Neural crest cell (in vitro differentiated cells): ENCODE measurements at places on chromosomes 12 and 14.

DNA sequence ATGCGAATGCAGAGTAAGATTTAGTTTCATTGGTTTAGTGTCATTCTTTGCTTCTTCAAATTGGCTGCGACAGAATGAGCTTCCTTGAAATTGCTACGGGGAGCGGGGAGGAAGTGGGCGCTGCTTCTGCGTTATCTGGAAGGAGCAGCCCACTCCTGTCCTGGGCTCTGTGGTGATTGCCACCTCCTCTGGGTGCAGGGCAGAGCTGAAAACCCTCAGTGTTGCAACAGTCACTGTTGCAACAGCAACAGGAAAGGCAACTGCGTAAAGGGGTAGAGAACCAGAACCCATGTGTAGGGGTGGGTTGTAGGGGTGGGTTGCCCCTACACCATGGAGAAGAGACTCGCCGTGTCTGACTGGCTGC, 57.7 kb downstream of the MAX start:
- DNase-seq, result no peak

- DNase-seq, result no peak
These were observed 59.5 kb downstream of the SMUG1 start for GRCh38 chr12:54129028-54129903.

GRCh38 chr12:117158911-117159553, 31.2 kb downstream of the FBXO21 start:
- no peak for DNase-seq

DNA sequence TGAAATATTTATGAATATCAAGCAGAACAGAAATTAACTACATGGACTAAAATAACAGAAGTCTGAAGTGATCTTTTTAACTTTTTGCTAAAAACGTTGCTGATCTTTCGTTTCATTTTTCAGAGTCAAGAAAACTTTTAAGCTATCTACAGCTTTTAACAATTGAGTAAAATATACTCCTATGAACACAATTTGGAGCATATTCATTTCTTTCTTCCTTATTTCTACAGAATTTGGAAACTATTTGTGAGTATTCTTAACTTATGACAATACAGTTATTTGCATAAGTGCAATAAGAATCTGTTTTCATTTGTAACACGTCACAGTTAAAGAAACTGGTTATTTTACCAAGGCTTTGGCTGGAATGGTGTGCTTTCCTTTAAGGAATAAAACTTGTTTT, 21.0 kb upstream of the B4GALNT1 start:
- no peak for DNase-seq

GRCh38 chr12:112183141-112184021, 58.0 kb downstream of the TRAFD1 start:
- DNase-seq, result no peak

GRCh38 chr14:83172363-83172762, 1638.7 kb upstream of the SEL1L start:
- no peak for DNase-seq

- DNase-seq, result no peak
These were observed 165.7 kb downstream of the TBX5 start for GRCh38 chr12:114240288-114240687.

- DNase-seq, result no peak
These were observed 242.5 kb downstream of the SEC23A start for GRCh38 chr14:38860530-38860929.

DNA sequence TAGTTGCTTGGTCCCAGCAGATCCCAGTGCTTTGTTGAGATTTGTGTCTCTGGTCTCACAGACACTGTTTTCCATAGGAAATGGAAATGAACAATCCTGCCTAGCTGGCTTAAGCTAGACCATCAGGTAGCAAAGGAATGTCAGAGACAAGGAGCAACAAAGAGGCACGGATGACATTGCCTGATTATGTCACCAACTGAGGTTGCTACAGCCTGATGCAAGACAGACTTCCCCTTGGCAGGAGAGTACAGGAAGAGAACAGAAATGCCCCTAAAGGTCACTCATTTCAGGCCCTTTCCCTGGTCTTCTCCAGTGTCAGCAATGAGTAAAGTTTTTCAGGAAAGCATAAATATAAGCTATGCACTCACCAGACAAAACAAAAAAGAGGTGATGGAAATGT, 2.0 kb upstream of the PRB2 start:
- no peak for DNase-seq

DNA sequence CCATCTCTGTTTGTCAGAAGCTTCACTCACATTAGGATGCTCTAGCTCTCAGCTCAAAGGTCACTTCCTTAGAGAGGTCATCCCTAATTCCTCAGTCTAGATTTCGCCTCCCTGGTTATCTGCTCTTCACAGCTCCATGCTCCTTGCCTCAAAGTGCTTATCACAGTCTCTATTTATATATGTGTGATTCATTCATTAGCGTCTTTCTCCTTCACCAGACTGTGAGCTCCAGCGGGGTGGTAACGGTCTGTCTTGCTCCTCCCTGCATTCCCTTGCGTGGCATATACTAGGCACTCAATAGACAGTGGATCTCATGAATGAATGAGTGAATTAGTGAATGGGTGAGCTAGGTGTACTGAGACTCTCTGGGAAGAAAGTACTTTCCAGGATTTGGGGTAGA, 6.9 kb downstream of the SYNDIG1L start:
- no peak for DNase-seq

GRCh38 chr12:23855813-23856212, 93.7 kb downstream of the SOX5 start:
- DNase-seq, result no peak

DNA sequence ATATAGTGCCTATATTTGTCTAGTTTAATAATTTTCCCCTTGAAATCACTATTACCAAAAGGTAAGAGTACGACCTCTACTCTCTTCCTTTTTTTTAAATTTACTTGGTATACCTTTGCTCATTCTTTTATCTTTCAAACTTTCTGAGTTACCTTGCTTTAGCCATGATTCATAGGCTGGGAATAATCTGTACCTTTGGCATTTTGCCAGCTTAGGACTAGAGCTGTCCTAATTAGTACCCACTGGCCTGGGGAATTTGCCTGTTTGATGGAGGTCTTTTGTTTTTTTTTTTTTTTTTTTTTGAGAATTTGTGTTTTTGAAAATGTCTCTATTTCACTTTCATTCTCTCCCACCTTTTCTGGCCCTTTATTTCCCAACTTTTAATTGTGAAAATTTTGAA, 8.7 kb upstream of the SLC4A8 start:
- no peak for DNase-seq

DNA sequence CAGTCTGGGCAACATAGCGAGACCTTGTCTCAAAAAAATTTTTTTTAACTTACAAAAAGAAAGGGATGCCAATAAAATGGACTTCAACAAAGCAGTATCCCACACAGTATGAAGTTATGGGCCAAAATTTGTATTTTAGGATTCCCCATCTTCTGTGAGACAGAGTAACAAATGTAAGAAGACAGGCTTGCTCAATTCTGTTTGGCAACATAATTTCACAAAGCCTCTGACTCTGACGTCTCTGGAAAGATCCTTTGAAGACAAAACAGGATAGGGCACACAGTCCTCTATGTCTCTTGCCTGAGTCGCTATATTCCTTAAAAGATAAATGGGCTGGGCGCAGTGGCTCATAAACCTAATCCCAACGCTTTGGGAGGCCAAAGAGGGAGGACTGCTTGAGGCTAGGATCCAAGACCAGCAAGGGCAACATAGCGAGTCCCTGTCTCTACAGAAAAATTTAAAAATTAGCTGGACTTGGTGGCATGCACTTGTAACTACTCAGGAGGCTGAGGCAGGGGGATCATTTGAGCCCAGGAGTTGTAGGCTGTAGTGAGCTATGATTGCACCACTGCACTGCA, 1.1 kb upstream of the HOMEZ start:
- DNase-seq, result no peak

GRCh38 chr12:119195256-119195655, 16.5 kb downstream of the HSPB8 start:
- no peak for DNase-seq
